A673 (cell line): ENCODE measurements at places on chromosomes 5 and 9.

GRCh38 chr5:176658007-176658599, 10.8 kb downstream of the TSPAN17 start:
- DNase-seq, result peak; percentile 61

DNA sequence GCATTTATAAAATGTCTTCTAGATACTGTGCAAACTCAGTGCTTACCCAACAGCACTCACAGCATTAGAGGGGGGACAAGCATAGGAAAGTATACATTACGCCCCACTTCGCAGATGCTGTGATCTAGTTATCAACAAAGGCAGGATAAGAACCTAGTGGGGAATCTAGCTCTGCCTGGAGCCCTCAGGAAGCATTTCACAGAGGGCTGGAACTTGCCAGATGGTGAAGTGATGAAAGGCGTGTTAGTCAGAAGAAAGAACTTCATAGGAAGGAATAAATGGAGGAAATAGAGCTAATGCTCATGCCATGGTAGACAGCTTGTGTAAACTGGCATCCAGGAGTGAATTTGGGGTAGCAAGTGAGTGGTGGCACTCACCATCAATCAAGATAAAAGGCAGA, 25.8 kb downstream of the DIRAS2 start:
- no peak for DNase-seq

- DNase-seq, result no peak
These were observed 29.6 kb downstream of the RNF145 start for GRCh38 chr5:159179529-159180305.

DNA sequence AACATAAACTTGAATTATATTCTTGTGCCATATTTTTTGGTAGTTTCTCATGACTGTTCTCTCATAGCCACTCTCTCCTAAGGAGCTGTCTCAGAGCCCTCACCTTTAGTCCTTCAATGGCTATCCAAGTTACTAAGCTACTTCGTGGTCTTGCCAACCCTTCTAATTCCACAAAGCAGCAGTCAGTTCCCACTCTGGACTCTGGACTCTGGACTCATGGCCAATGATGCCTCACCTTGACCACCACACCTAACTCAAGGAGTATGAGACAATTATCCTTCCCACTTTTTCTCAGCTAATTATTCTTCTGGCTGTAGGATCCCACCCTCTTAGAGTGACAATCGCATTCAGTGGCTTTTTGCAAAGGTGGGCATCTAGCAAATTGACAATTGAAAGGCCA, 42.2 kb downstream of the TUSC1 start:
- DNase-seq, result no peak

- no peak for DNase-seq
These were observed 82.9 kb downstream of the NREP start for GRCh38 chr5:111673891-111674626.

DNA sequence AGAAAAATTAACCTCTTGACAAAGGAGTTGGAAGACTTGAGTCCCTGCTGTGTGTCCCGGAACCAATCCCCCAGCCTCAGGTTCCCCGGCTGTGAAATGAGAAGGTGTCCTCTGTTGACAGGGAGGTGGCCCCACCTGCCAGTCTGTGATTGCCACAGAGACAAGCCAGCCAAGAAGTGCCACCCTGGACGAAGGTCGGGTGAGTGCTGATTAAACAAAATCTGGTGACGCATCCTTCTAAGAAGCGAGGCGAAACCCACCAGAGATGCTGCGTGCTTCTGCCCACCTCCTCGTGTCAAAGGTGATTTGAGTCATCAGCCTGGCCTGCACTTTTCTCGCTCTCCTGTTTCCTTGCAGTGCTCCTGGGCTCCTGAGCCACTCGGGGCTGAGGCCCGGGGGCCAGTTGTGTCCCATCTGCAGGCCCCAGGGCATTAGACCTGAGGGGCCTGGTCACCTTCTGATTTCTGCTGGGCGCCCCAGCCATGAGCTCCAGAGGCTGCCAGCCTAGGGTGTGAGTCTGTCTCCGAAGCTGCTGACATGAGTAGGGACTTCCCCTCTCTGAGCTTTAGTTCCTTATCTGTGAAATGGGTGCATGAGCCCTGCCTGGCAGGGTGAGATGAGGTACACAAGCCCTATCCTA, 28.7 kb downstream of the NEK6 start:
- DNase-seq, result no peak

- DNase-seq, result no peak
These were observed 48.3 kb upstream of the IRX4 start for GRCh38 chr5:1930880-1931603.

DNA sequence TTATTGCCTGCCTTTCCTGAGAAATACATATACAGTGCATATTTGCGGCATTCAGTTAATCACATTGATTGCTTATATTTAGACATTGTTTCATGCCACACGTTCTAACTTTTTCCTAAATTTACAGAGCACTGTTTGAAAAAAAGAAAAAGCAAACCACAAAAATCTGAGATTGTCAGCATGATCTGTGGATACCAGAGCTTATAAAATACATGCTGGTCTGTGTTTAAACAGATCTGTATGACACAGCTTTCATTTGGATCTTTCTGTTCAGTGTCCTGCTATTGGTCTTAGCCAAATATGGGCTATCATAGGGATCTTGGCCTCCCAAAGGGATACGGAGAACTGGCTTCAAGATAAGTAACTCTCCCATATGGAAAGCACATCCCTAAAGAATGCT, 20.2 kb downstream of the ALDH1A1 start:
- DNase-seq, result no peak

GRCh38 chr5:116546743-116547124, 27.9 kb downstream of the SEMA6A start:
- no peak for DNase-seq

GRCh38 chr9:38110476-38110875, 41.4 kb upstream of the SHB start:
- no peak for DNase-seq

- no peak for DNase-seq
These were observed 25.8 kb downstream of the NIPAL4 start for GRCh38 chr5:157485811-157486210.

GRCh38 chr9:13568405-13568804, 288.9 kb upstream of the MPDZ start:
- no peak for DNase-seq
